T-helper 2 cell treated with Interferon-gamma antibody and Interleukin-4, amounts not matched to agents 100 ng/mL and 5 ng/mL, for 36 hours (primary cell): ENCODE measurements at places on chromosomes 5 and 9. TPM values are rescaled to one million over a fixed set of nuclear protein-coding genes. Genes with fewer than 3 reads are reported as not detected.

TICAM2 gene
- total RNA-seq = 0.84 and 1.00 TPM in 2 replicates

PIP5KL1 gene
- 1.7 and 2.7 TPM in 2 replicates for total RNA-seq

GPR151 gene
- total RNA-seq = not detected in 2 replicates

FCN1 gene
- not detected in 2 replicates for total RNA-seq

BAAT gene
- total RNA-seq = not detected in 2 replicates

PCDHB11 gene
- total RNA-seq = not detected in 2 replicates

GRIN3A gene
- total RNA-seq = not detected in 2 replicates

ZNF367 gene
- total RNA-seq = 26.1 and 26.8 TPM in 2 replicates

PCSK1 gene
- total RNA-seq = not detected in 2 replicates

EQTN gene
- total RNA-seq = not detected in 2 replicates

ANKRD18B gene
- 1.1 and 1.9 TPM in 2 replicates for total RNA-seq
